COR-L47 (cell line): ENCODE measurements at places on chromosomes 12 and 14.

- DNase-seq: no peak
These were observed 204.2 kb upstream of the PLXNC1 start for GRCh38 chr12:93944201-93944600.

DNA sequence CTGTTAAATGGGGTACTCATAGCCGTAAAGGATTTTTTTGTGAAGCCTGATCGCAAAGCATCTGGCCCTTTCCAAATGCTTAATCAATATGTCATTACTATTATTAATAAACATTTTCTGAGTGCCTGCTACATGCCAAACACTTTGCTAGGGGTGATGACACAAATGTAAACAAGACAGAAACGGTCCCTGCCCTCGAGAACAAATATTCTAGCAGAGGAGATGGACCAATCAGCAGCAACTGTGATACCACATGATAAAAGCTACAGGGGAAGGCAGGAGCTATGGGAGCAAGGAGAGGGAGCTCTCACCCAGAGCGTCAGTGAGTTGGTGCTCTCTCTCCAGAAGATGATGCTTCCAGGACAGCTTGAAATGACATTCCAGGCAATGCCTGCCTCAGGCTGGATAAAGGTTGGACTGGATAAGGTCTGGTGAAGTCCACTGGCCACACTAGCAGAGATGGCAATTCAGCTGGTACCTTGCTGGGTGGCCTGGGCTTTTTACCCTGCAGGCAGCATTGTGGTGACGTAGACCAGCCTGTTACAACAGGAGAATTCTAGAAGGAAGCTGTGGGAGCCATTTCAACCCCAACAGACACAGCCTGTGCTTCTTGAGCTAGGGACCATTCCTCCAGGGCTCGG, 41.1 kb downstream of the ERH start:
- DNase-seq: no peak

DNA sequence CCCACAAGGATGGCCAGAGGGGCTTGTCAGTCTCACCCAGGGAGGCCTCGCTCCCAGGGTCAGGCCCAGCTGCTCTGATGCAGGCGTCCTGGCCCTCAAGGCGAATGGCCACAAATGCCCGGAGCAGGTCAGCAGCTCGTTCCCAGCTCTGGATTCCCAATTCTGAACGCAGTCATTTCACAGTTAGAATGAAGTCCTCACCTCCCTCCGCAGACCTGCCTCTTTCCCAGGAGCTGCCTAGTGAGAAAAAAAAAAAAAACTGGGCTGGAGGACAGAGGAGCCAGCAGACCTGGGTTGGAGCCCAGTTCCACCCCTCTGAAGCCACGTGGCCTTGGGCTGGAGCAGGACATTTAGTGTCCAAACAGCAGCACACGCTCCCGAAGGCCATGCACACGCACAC, 62.2 kb upstream of the DIO3 start:
- DNase-seq: no peak

GRCh38 chr14:103527408-103528145, 1.4 kb upstream of the TRMT61A start:
- DNase-seq: no peak

DNA sequence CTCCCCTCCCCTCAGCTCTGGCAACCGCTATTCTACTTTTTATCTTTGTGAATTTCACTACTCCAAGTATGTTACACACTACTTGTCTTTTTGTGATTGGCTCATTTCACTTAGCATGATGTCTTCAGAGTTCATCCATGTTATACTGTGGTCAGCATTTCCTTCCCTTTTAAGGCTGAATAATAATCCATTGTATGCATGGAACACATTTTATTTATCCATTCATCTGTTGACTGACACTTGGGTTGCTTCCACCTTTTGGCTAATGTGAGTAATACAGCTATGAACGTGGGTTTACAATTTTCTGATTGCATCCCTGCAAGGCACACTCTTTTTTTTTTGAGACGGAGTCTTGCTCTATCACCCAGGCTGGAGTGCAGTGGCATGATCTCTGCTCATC, 53.0 kb upstream of the FUT8 start:
- no peak for DNase-seq

GRCh38 chr12:69309461-69309860, 38.7 kb upstream of the LYZ start:
- no peak for DNase-seq

DNA sequence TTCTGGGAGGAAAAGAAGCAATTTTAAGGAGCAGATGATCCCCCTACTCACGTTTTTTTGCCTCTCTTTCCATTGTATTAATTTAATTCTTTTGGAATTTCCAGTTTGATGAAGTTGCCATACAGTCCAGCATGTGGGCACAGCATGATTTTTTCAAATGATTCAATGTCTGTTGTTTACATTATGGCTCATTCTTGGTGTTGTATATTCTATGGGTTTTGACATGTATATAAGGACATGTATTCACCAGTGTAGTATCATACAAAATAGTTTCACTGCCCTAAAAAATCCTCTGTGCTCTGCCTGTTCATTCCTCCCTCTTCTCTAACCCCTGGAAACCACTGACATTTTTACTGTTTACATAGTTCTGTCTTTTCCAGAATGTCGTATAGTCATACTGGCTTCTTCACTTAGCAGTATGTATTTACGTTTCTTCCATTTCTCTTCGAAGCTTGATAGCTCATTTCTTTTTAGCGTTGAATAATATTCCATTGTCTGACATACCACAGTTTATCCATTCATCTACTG, 13.3 kb upstream of the KLHDC2 start:
- no peak for DNase-seq

DNA sequence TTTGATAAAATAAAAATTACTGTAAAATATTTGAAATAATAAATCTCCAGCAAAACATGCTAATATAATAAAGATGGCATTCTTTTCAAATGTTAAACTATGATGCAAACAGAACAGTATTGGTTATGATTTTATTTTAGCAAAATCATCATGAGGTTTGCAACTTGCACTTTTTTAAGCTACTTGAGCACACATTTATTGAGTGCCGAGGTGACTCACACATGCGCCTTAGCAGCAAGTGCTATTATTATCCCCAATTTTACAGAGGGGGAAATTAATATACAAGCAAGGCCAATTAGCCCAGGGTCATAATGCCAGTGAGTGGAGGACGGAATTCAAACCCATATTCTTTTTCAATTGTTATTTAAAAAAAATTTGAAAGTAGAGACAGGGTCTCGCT, 7.3 kb downstream of the DYRK4 start:
- no peak for DNase-seq

DNA sequence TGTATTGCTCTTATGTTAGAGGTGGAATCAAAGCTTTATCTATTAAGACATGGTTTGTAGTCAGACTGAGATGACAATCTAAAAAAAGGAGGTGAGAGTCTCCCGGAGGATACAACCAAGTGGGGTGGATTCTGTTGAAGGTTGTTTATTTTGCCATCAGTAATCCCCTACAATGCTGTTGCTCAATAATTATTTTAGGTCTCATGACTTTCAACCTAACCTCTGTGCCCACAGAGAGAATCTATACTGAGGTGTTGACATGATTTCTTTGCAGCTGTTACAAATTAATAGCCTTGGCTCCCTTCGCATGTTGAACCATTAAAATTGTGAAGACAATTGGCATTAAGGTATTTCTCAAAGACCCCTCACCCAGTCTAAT, 28.7 kb upstream of the FOS start:
- DNase-seq: no peak

DNA sequence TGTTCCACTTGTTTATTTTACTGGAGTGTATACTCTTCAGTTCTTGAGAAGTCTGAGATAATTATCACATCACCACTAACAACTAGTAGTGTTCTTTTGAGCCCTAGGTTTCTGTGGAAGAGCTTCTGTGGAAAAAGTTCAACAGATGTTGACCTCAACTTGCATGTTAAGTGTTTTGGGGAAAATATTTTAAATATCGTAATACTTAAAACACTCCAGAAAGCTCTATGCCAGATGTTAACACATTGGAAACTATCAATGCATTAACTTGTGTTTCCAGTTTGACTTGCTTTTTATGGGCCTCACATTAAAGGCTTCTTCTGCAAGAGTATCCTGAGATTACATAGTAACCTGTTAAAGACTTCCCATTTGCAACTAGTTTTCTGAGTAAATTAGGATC, 173.1 kb downstream of the DUSP6 start:
- DNase-seq: no peak

DNA sequence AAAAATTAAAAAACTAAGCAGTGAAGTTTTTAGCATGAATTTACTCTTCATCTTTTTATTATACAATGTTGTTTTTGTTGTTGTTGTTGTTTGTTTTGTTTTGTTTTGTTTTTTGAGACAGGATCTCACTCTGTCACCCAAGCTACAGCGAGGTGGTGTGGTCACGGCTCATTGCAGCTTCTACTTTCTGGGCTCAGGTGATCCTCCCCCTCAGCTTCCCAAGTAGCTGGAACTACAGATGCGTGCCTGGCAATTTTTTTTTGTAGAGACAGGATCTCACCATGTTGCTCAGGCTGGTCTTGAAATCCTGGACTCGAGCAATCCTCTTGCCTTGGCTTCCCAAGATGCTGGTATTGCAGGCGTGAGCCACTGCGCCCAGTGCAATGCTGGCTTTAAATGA, 11.3 kb downstream of the PPFIBP1 start:
- DNase-seq: no peak

DNA sequence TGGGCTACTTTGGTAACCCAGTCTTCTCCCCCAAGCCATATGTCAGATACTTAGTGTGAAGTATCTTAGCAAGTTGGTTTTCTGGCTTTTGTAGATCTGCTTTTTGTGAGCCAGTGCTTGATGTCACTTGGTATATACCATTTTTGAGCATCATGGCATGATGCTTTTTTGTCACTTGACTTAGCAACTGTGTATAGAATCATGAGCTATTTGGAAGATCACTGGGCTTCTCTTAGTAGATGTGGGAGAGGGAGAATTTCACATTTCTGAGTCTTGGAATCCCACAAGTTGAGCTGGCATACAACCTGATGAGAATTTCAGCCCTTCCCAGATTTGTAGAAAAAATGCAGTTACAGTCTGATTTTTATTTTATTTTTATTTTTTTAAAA, 24.9 kb downstream of the AEBP2 start:
- DNase-seq: no peak

GRCh38 chr12:118189741-118190191, 53.8 kb downstream of the PEBP1 start:
- no peak for DNase-seq

- no peak for DNase-seq
These were observed 811 bp upstream of the FBRSL1 start for GRCh38 chr12:132489078-132489601.

- DNase-seq: no peak
These were observed 110.1 kb downstream of the SLC25A21 start for GRCh38 chr14:37062191-37062803.

GRCh38 chr12:68532204-68532886, 78.4 kb upstream of the RAP1B start:
- no peak for DNase-seq

DNA sequence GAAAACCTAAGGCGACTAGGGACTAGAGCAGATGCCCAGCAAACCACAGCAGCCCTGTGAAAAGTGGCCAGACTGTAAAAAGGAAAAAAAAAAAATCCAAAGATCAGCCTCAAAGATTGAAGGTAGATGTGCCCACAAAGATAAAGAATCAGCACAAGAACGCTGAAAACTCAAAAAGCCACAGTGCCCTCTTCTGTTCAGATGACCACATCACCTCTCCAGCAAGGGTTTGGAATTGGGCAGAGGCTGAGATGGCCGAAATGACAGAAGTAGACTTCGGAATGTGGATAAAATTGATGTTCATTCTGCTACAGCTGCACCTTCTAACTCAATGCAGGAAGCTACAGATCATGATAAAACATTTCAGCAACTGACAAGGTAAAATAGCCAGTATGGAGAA, 154.4 kb downstream of the GPHN start:
- DNase-seq: no peak

- no peak for DNase-seq
These were observed 24.7 kb downstream of the LTBP2 start for GRCh38 chr14:74587363-74587707.

GRCh38 chr14:56811593-56812363, 1.5 kb upstream of the OTX2 start:
- no peak for DNase-seq

GRCh38 chr14:31880935-31881334, 196.2 kb upstream of the ARHGAP5 start:
- DNase-seq: no peak

GRCh38 chr12:82740129-82741000, 53.7 kb downstream of the TMTC2 start:
- DNase-seq: no peak

- DNase-seq: no peak
These were observed 62.5 kb downstream of the ETNK1 start for GRCh38 chr12:22687361-22688076.

- DNase-seq: no peak
These were observed 150.8 kb downstream of the TTC8 start for GRCh38 chr14:88975043-88975830.

DNA sequence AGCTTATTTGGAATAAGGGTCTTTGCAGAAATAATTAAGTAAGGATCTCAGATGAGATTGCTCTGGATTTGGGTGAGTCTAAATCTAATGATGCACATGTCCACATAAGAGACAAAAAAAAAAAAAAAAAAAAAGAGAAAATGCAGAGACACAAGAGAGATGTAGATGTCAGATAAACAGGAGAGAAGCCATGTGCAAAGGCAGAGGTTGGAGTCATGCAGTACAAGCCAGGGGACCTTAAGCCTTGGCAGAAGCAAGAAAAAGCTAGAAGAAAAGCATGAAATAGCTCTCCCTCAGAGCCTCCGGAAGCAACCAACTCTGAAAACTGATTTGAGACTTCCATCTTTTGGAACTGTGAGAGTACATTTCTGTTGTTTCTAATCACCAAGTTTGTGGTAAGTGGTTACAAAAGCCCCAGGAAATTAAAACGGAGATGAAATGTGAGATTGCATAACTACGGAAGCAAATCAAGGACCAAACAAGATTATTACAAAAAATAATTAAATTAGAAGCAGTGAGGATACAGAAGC, 1304.0 kb upstream of the SEL1L start:
- no peak for DNase-seq

- DNase-seq: no peak
These were observed 512.6 kb downstream of the RERGL start for GRCh38 chr12:17577405-17577804.

GRCh38 chr12:114457620-114458019, 51.7 kb upstream of the TBX5 start:
- no peak for DNase-seq

DNA sequence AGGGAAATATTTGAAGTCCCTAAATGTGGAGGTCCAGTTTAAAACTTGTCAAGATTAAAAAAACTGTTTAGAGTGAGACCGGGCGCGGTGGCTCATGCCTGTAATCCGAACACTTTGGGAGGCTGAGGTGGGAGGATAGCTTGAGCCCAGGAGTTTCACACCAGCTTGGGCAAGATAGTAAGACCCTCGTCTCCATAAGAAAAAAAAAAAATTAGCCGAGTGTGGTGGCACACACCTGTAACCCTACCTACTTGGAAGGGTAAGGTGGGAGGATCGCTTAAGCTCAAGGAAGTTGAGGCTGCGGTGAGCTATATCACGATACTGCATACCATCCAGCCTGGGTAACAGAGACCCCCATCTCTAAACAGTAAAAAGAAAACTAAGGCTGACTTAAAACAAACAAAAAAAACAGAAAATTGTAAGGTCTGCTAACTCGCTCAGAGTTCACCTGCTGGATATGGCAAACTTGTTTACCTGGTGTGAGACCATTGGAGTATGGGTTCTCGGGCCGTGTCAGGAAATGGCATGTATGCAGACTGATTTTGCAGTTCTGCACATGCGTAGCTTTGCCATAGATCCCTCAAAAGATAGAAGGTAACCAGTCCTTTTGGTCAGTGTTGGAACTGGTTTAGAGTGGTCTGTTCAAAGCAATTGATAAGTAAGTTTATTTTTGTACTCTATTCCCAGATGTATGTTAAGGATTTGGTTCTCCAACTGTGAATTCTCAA, 2.1 kb downstream of the RNF10 start:
- DNase-seq: no peak
